ENCODE measurements at places on chromosomes 2 and 18.

DNA sequence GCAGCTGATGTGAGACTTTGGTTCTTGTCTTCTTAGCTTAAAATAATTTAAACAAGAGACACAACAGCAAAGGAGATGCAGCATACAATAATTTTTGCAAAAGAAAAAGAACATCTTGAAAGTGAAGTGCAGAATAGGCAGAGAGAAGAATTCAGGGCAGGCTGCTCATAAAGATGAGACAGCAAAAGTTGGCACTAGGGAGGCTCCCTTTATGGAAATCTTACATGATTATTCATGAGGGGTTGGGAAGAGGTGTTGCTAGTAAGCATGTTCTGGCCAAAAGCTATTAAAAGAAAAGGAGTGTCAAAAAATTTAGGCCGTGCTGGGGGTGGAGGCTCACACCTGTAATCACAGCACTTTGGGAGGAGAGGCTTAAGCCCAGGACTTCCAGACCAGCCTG is 4.2 kb upstream of the ALPP start:
- no peak for DNase-seq

DNA sequence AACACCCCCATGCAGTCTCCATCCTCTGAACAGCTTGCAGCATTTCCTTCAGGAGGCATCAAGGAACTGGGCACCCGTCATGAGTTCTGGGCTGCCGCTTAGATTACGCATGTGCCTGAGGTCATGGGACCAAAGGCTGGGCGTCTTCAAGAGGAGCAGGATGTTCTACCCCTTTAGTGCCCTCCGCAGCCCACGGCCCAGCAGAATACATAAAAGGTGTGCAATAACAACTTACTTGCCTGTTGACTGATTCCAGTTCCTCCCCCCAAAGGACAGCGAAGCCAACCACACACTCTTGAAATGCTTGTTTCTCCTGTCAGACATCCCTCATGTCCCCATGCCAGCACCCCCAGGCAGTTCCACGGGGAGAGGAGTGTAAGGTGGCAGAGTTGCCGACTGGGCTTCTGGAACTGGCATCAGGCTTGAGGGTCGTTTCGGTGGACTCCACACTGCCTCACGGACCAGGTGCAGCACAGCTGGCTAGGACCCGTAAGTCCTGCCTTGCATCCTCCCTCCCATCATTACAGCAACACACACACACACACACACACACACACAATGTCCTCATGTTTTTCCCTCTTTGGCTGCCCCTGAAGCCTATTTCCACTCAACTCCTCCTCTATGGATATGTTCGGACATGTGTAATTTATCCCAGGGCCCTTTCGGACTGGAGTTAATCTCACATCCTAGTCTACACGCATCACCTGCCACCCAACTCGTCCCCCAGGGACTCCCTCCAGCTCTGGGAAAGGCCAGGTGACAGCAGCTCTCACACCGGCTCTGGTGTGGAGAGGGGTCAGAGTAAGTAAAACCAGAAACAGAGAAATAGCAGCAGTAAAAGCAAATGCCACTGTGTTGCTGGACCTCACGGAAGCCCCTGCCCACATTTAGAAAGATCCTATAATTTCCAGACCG is 200.7 kb downstream of the BCL11A start:
- DNase-seq = no peak

GRCh38 chr2:111616651-111617218 is 267.3 kb downstream of the ANAPC1 start:
- DNase-seq = no peak

GRCh38 chr2:160269365-160269764 is 69.3 kb upstream of the ITGB6 start:
- DNase-seq = no peak

- no peak for DNase-seq
Measured at GRCh38 chr18:54983041-54983686, 23.9 kb upstream of the CCDC68 start.

DNA sequence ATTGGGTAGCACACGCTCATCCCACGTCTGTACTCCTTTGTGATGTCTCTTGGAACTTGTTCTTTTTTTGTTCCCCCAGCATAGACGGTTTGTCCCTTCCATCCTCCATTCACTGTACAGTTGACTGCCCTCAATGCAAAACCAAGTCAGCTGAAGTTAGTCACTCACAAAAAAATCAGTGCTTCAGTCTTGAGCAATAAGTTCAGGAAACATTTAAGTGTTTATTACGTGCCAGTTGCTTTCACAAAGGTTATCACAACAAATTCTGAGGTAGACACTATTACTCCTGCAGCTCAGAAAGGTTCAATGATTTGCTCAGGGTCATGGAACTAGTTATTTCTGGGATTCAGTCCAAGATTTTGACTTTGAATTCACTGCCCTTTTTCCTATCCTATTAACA is 102.2 kb downstream of the PDE1A start:
- no peak for DNase-seq

GRCh38 chr2:153354377-153354776 is 124.2 kb downstream of the RPRM start:
- no peak for DNase-seq

DNA sequence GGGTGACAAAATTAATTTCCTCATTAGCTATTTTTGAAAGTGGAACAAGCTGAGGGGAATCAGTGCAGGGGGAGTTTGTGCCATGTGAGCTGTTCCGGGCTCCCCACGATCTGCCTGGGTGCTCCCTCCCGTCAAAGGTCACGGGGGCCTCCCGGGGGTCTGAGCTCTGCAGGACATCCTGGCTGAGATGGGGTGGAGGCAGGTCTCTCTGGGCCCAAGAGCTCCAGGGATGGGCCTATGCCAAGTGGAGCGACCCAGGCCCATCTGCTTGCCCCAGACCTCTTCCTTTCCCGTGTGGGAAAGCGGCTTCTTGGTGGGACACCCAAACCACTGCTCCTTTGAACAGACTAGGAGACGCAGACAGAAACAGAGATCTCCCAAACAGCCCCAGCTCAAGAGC is 143.3 kb upstream of the ID2 start:
- DNase-seq = no peak

DNA sequence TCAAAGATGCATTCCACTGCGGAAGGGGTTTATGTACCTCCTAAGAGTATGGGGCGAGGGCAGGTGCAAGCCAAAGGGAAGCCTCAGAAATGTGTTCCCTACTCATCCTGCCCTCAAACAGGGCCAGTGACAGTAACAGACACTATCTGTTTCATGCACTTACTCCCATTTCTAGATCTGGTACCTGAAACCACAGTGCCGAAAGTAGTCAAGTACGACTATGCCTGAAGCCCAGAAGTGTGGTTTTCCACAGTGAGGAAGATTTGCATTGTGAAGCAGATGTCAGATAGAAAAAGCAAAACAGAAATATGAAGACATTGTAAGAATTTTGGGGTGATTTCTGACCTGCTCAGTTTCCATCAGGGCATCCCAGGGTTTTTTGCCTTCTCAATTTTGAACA is 748.7 kb downstream of the RNF144A start:
- DNase-seq = no peak

DNA sequence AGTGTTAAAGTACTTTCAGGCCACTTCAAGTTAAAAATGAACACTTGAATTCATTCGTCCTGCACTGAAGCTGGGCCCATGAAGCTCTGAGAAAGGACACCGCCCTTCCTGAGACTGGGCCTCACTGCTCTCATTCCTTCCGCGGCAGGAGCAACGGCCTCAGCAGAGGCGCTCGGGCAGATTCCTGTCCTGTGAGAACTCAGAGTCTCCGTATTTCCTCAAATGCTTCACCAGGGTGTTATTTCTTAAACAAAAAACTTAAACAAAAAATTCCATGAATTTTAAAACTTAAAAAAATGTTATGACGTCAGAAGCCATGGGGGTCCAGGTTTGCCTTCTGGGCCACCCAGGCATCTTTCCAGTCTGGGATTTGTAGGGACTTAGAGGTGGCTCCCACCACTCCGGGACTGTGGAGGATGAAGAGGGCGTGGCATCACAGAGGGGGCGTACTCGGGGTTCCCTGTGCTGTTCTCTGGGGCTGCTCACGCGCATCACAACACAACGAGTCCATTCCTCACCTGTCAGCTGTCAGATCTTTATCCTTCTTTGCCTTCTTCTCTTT is 115.9 kb upstream of the ASB18 start:
- DNase-seq = no peak

DNA sequence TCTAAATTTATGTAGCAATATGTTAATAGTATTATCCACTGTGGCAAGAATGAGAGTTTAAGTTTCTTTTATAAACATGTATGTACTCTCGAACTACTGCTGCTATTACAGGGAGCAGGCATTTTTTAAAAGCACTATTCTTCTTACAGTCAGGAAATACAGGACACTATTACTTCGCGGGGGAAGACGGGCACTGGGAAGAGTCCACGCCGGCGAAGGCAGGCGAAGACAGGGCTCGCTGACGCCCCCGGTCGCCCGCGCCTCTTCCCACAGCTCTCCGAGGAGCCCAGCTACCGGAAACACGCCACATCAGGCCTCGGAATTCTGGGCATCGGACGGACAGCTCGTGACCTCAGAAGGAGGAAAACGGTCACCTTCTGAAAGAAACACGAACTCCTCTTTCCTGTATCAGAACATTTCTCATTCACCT is 90.2 kb downstream of the FAM161A start:
- DNase-seq = no peak

DNA sequence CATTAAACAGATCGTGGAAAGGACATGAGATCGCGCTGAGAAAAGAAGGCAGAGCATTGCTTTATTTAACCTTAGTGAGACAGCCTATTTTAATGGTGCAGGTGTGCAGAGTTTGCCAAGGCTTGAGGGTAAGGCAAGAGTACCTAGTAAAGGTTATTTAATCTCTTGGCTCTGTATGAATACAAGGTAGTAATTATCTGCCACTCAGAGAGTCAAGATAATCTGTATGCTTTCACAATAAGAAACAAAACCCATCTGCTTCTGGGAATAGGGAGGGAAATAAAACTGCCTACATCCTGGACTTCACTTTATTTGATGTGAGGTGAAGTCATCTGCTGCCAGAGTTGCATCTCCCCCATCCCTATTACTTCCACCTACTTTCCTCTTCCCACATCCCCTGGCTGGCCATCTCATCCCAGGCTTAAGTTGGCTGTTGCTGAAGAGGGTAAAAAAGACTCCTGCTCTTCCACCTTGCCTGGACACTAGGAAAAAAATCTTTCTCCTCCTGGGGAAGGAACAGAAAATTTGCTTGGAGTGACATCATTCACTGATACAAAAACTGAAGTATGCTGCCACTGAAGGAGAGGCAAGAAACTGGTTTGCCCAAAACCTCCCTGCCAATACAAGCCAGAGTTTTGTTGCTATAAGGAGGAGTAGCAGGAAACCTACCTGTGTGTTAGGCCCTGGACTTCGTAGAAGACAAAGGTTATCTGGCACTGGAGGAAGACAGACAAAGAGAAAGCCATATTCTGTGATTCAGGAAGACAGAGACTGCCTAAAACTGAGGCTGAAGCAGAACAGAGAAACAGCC is 35.8 kb upstream of the ARHGAP25 start:
- no peak for DNase-seq

- no peak for DNase-seq
Measured at GRCh38 chr2:225010804-225011203, 31.5 kb downstream of the DOCK10 start.

GRCh38 chr18:53817976-53818950 is 406.2 kb downstream of the MBD2 start:
- no peak for DNase-seq

- DNase-seq = no peak
Measured at GRCh38 chr2:167331636-167332232, 443.5 kb downstream of the XIRP2 start.

- DNase-seq = no peak
Measured at GRCh38 chr18:79733986-79734770, 54.6 kb downstream of the CTDP1 start.

DNA sequence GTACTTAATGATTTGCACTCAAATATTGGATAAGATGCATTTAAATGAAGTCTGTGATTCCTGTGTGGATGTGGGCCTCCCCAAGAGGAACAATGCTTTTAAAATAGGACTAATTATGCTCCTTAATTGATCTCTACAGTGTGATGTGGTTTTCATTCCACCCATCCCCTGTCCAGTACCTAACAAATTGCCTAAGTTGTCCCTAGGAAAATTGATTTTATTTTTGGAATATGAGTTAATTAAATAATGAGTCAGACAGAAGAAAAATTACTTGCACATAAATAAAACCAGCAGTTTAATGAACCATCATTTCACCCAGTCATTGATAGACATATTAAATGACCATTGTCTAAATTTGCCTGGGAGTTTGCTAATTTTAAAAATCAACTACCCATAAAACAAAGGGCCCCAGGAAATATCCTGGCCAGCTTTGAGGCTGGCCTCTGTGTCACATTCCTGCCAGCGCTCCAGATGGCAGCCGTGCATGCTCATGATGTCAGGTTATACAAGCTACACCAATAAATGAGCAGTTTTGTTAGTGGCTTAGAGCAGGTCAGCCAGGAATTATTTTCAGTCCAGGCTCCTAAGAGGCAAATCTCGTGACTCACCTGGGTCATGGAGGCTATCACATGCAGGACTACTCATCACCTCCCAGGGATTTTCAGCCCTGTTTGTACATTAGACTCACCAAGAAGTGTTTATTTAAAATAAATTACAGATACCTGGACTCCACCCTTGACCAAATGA is 31.9 kb downstream of the ABHD3 start:
- no peak for DNase-seq

DNA sequence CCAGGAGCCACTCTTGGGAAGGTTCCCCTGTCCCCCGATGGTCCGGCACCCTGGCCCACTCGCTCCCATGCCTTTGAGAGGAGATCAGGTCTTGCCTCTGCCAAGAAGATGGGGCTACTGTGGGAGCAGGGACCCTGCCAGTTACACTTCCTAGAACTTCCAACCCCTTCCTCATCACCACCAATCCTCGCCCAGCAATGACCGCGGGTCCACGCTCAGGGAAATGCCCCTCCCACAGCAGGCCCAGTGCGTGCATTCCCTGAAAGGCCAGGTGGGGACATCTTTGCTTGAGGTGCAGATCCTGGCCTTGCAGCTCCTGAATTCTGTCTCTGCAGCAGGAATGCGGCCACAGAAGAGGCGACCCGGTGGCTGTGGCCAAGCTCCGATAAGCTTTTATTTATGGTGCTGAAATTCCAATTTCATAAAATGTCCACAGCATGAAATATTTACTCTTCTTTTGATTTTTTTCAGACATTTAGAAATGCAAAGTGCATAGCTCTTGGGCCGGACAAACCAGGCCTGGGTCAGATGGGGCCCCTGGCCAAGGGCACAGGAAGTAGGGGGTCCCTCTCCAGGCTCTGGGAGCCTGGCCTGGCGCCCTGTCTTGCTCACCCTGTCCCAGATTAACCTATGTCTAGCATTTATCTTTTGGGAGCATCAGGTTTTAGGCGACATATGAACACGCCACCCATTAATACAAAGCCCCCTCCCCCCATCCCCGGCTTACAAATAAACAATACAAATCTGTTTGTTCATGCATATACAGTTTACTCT is 29.8 kb downstream of the PXDN start:
- no peak for DNase-seq
